Activated CD4-positive, alpha-beta T cell treated with anti-CD3 and anti-CD28 coated beads for 48 hours (primary cell): ENCODE measurements at places on chromosomes 2 and 18.

GRCh38 chr2:85554980-85555612 lies 6.2 kb downstream of the GGCX start:
- no peak for DNase-seq

DNA sequence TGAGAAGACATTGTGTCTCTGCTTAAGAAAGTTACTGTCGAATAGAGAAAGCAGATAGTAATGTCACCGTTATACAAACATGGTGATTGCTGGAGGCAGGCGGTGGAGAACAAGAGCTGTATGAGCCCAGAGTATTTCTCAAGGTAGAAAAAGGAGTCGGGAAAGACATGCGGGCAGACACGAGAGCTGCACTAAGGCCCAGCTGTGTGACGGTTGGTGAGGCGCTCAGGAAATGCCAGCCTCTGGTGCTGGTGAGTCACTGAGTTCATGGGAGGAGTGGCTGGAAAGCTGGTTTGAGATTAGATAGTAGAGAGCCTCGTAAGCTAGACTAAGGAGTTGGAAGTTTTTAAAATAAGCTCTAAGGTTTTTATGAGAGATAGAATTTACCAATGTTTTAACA lies 390.9 kb upstream of the TRIB2 start:
- no peak for DNase-seq

- DNase-seq, result no peak
These were observed 46.6 kb downstream of the RRM2 start for GRCh38 chr2:10169053-10169578.

GRCh38 chr2:239460780-239461179 lies 60.0 kb upstream of the HDAC4 start:
- no peak for DNase-seq

GRCh38 chr2:237696461-237696860 lies 69.1 kb downstream of the LRRFIP1 start:
- no peak for DNase-seq

- no peak for DNase-seq
These were observed 778 bp downstream of the MFSD2B start for GRCh38 chr2:24010477-24011249.

- no peak for DNase-seq
These were observed 127.8 kb upstream of the RGPD4 start for GRCh38 chr2:107698861-107699260.

DNA sequence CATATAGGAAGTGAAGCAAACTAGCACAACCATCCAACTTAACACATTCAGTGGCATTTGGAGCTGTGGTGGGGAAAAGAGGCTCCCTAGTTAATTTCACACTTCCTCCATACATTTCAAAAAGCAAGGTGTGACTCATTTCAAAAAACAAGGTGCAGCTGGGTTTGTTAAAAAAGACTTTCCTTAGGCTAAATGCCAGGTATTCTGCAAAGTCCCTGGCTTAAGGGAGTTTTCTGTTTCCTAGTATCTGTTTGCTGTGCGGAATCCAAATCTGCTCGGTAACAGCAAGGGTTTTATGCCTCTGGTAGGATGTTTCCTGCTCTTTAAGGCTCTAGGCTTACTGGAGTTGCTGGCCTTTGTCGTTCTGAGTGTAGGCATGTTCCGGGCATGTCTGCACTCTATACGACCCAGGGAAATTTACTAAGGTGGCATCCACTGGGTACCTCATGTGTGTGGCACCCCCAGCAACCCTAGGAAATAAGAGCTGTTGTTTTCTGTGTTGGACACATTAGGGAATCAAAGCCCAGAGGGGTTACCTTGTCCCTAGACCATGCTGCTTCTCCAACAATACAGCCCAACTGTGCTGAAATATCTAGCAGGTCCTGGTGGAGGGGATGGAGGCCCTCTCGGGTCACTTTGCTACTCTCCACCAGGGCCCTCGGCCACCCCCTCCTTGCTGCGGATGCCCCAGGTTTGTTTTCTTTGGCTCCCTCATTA lies 634 bp upstream of the MSGN1 start:
- DNase-seq, result no peak

GRCh38 chr2:84971510-84972206 lies 697 bp downstream of the KCMF1 start:
- peak; percentile 73 for DNase-seq

DNA sequence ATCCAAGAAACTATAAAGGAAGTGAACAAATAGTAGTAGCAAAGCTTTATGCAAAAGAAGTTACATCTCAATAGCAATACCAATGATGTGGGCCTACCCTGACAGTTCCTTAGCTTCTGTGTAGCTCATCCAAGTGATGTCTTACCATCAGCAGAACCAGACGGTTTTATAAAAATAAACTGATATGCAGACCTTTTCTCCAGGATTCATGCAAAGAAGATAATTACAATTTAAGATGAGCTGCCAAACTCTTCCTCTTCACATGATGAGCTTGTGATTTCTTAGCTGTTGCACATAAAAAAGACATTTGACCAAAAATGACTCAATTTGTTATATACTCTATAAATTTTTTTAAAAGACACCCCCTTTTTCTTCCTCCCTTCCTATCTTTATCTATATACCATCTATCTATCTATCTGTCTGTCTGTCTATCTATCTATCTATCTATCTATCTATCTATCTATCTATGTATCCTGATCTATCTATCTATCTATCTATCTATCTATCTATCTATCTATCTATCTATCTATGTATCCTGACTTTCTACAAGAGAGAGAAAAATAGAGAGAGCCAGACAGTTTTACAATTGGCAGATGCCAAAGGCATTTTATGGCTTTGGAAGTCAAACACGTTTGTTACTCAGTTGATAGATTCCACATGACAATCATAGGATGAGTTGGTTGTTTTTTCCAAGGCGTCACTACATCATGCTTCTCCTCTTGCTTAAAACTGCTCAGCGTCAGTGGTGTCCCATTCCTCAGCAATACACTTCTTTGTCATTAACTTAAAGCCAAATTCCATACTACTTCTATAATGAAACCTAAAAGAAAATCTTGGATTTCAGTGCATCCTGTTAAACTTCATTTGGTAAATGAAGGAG lies 65.9 kb upstream of the ACTR3 start:
- DNase-seq, result no peak

DNA sequence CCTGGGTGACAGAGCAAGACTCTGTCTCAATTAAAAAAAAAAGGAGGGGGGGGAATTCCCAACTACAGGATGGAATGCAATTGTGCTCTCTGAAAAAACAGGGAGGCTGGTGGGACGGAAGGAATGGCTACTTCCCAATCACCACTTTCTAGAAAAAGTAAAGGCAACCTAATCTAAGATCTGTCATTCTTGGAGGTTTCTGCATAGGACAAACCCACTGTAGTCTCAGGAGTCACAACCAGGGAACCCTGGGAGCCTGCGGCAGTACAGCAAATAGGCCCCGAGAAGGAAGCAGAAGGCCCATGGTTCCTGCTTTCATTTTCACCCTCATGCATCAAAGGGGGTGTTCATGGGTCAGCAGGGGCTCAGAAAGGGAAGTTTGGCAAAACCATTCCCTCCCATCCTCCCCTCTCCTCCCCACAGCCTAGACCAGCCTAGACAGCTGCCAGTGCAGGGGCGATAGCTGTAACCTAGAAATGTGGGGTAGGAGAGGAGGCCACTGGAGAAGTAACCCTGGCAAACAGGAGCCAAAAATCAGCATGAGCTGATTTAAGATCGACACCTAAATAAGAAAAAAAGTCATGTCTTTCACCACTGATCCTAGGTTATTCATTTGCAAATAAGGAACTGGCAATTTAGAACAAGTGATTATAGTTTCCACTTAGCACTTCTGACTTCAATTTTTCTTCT lies 48.0 kb downstream of the TRABD2A start:
- DNase-seq, result no peak

DNA sequence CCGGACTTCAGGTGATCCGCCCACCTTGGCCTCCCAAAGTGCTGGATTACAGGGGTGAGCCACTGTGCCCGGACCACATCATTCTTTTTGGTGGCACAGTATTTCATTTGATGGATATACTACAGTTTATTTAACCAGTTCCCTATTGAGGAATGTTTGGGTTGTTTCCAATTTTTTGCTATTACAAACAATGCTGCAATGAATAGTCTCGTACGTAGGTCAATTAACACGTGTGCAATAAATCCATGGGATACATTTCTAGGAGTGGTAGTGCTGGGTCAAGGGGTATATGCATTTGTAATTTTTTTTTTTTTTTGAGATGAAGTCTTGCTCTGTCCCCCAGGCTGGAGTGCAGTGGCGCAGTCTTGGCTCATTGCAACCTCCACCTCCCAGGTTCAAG lies 28.4 kb upstream of the XPO1 start:
- no peak for DNase-seq

GRCh38 chr2:190511104-190511503 lies 23.4 kb downstream of the NEMP2 start:
- no peak for DNase-seq

DNA sequence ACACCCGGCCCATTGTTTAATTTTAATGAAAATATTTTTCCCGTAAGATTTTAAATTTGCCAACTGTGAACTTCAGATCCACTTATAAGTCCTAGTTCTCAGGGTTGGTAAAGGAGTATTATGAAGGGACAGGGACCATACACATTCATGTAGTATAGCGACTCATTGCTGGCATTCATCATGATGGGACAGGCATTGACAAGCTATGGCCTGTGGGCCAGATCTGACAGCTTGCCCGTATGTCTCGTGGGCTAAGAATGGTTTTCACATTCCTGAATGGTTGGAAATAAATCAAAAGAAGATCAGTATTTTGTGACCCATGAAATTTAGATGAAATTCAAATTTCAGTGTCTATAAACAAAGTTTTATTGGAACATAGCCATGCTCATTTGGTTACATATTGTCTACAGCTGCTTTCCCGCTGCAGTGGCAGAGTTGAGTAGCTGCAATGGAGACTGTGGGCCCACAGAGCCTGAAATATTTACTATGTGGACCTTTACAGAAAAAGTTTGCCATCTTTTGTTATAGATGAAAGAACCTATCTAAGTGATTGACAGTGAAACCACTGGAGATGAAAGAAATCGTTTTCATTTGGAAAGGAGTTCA lies 4.1 kb downstream of the RAPGEF4 start:
- DNase-seq, result no peak

DNA sequence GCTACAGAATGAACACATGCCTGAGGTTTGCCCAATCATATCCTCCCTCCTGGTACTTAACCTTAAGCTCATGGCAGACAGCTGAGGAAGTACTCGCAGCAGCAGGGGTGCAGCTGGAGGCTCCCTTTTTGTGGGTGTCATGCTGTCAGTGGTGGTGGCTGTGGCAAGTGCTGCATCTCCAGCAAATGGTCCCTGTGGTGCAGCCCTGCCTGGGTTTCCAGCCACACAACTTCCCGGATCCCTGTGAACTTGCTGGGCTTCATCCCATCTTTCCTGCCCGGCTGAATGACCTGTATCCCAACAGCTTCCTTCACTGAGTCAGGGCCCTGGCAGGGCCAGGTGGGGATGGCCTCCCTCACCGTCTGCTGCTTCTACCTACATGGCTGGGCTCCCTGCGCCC lies 5.0 kb downstream of the TMEM185B start:
- no peak for DNase-seq
